Dermis microvascular lymphatic vessel endothelial cell (primary cell): ENCODE measurements at places on chromosomes 4 and X. TPM values are rescaled to one million over a fixed set of nuclear protein-coding genes. Genes with fewer than 3 reads are reported as not detected.

The CCNA2 gene
- total RNA-seq = 20.9 and 51.3 TPM in 2 replicates

The FREM3 gene
- total RNA-seq = 0.13 TPM in 2 replicates

The PAGE1 gene
- total RNA-seq = not detected in 2 replicates

The PCDH18 gene
- total RNA-seq = 0.13 and 0.38 TPM in 2 replicates

The PCYT1B gene
- total RNA-seq = under 0.01 TPM in 1 of 2 replicates, not detected in the other

- no peak for DNase-seq
Observed at GRCh38 chr4:8078109-8078494, 80.5 kb downstream of the ABLIM2 start.

DNA sequence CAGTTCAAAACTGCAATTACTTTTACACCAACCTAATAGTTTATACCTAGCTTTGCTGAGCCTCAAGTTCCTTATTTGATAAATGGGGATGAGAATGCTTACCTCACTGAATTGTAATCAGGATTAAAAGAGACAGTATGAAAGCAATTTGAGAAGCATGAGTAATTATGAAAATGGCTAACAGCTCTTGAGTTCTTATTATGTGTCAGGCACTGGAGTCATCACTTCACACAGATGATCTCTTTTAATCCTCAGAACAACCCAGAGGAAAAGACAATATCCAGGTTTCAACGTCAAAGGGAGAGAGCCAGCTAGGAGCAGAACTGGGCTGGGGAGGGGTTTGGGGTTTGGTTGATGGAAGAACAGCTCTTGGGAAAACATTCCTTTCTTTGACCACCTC lies 221.0 kb upstream of the NWD2 start:
- no peak for DNase-seq

GRCh38 chr4:68250151-68250930 lies 4.8 kb upstream of the TMPRSS11B start:
- no peak for DNase-seq

DNA sequence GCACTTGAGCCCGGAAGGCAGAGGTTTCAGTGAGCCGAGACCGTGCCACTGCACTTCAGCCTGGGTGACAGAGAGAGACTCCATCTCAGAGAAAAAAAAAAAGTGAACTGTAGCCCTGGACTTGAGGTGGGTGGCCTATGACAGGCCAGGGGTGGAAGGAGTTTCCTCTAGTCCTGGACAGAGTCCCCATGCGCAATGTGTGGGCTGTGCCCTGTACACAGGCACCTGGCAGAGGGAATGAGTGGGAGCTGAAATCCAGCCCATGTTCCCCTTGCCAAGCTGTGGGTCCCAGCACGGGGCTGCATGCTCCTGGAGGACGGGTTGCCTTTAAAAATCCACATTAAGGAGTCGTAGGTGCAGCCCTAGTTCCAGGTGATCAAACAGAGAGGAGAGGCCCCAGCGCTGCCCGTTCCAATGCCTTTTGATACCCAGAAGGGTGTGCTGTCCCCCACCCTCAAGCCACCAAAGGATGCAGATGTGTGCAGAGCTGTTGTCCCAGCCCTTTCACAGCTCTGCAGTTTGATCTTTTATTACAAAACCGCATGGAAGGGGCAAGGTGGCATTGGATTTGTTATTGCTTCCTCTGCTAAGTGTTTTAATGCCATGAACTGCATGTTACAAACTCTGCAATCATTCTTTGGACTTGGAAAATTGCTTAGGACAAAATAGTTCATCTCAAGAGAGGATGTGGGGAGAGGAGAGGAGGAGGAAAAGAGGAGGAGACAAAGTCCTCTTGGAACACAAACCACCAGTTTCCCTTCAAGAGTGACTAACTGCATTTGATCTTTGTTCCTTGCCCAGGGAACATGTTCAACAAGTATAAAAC lies 38.0 kb upstream of the PDK3 start:
- no peak for DNase-seq

DNA sequence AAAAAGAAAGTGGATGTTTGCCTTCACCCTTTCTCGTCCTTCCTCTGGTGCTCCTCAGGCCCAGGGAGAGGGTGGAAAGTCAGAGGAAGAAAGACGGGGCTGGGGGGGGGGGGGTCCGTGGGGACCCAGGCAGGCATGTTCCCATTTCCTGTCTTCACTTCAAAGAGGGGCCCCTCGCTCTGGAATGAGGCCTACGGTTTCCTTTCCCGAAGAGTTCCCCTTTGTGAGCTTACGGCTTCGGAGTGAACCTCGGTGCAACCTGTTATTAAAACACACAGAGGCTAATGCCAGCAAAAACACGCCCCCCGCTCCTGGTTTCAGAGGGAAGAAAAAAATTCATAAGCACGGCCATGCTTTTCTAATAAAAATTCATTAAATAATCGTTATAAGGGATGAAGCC lies 40.1 kb downstream of the SHOX start:
- DNase-seq = no peak

DNA sequence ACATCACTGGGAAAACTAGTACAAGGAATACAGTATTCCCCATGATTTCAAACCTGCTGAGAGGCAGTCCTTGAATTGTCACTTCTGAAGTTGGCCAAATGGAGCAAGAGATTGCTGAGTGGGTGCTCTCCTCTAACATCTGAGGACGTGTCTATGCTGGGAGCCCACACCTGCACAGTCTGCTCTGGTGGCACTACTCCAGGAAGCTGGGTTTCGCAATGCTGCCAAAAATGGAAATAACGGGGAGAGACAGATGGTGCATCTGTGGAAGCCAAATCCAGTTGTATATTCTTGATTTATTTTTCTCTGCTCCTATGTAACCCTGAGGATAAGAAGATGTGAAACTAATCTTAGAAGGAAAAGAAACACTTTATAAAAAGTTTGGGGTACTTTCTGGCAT lies 240.1 kb upstream of the CTSO start:
- DNase-seq = no peak

DNA sequence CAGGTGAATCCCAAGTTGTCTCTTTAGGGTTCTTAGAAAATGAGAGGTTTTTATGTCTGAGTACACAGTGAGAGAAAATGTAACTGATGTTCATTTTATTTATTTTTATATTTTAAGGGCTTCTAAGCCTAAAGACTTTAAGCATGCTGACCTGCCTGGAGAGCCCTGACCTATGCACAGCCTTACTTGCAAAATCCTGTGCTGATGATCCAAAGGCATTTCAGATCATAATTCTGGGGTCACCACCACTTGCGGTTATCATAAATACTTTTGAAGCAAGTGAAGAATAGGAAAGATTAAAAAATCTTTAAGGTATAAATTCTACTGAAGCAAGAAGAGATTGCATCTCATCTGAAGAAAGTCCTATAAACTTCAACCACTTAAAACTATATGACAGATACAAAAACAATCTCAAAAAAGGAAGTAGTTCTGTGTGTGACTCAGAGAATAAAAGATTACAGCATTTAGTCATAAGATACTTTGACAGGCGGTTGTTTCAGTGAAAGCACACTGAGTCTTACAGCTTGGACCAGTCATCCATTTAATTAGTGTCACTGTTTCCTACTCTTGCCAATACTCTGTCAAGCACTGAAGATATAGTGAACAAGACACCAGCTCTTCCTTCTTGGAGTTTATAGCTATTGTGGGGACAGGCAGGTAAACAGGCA lies 245.2 kb upstream of the DIPK2B start:
- DNase-seq = peak; percentile 75

DNA sequence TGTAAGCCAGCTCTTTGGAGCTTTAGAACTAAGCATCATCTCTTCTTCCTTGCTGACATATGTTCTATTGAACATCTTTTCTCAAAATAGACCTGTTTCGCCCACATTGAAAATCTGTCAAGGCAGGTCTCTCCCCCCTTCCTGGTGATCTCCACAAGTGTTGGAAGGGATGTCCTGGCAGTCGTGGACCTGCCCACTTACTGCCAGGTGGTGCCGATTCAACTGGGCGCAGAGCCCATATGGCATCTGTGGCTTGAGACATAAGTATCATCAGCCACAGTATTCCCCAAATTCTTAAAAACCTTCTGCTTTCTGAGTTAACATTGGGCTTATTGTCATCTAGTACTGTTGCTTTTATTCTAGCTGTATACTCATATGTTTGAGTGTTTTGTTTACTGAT lies 969.3 kb upstream of the FTHL17 start:
- DNase-seq = no peak

DNA sequence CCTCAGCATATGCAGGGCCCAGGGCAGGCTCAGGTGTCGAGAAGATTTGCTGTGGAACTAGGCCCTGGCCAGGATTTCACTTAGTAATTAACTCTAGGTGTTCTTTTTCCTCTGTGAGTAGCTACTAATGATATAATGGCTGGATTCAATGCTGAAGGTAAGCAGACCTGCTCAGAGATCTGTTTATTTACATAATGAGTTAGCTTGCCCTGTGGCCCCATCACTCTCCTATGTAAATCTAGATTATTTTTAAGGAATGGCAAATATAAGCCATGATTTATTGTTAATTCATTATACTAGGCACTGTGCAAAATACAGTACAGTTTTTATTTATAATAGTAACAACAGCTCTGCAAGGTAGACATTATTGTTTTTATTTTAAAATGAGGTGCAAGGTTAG lies 117.2 kb downstream of the IRF2 start:
- DNase-seq = no peak

DNA sequence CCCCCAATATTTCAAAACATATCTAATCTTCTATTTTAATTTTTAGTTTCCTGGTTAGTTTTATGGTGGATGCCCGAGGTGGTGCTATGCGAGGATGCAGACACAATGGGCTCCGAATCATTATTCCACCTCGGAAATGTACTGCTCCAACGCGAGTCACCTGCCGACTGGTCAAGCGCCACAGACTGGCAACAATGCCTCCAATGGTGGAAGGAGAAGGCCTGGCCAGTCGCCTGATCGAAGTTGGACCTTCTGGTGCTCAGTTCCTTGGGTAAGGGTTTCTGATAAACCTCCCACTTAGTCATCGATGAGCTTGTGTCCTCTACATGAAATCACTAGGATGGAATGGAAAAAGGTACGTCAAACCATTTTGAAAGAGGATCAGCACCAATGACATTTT lies 280.7 kb downstream of the ANK2 start:
- DNase-seq = no peak

DNA sequence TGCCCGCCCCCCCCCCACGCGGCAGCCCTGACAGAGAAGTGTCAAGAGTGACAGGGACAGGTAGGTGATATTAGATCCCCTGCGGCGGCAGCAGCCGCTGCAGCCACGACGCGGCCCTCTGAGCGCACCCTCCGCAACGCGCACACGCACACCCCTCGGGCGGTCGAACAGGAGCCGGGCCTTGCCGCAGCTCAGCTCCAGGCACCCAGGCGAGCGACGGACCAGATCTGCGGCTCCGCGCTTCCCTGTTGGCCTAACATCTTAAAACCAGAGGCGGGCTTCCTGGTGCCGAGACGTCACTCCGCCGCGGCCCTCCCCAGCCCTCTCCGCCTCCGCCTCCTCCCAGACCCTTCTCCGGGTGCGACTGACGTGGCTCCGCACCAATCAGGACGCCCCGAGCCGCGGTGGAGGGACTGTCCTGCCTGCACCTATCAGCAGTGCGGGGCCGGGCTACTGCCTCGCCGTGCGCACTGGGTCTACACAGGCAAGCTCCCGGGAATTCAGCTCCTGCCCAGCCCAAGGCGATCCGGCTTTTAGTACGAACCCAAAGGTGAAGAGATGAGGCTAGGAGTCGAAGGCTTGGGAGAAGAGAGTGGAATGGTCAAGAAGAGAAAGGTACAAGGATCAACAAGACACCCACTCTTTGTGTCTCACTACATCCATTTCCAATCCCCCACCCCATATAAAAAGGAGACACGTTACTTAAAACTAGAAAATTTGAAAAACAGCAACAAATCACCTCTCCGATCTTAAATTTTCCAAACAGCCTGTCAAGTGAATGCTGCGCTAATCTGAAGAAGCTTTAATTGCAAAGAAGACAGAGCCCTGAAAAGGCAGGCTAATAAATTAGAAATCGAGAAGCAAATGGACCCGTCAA lies at the start of gene PITX2:
Gene PITX2 (minus strand): TSS at position 237 of the 877 bp plus-strand sequence. CDS start 617 bp downstream, outside the sequence.
- DNase-seq = peak; percentile 92

DNA sequence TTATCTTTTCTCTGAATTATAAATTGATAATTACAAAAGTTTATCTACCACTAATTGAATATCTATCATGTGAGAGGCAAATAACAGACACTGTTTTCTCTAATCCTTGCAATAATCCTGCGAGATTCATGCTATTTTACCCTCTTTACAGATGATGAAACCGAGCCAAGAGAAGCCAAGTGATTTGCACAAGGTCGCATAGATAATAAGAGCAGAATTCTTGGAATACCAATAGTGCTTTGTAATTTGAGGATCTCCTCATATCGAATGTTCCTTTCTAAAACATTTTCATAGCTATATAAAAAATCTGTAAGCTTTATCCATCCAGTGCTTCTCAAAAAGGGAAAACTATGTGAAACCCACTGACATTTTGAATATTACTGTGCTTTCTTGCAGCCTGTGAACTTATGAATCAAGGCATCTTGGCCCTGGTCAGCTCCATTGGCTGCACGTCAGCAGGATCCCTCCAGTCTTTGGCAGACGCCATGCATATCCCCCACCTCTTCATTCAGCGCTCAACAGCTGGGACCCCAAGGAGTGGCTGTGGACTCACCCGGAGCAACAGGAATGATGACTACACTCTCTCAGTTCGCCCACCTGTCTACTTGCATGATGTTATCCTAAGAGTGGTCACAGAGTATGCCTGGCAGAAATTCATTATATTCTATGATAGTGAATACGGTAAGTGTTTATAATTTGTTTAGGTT lies 743.8 kb upstream of the ATOH1 start:
- no peak for DNase-seq

DNA sequence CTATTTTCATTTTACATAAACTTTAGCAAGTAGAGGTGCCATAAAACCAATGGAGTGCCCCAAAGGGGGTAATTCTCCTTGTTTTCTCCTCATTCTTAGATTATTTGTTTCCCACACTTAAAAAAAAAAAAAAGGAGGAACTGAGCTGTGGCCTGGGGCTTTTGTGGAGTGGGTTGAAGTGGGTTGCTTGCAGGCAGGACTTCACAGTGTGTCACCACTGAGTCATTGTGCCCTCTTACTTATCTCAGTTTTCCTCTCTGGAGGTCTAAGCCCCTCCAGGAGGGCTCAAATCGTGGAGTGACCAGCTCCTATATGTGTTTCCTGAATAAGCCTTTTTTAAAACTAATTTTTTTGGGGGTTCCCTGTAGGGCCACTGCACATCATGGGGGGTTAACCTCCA lies 69.0 kb downstream of the SLC16A2 start:
- no peak for DNase-seq

DNA sequence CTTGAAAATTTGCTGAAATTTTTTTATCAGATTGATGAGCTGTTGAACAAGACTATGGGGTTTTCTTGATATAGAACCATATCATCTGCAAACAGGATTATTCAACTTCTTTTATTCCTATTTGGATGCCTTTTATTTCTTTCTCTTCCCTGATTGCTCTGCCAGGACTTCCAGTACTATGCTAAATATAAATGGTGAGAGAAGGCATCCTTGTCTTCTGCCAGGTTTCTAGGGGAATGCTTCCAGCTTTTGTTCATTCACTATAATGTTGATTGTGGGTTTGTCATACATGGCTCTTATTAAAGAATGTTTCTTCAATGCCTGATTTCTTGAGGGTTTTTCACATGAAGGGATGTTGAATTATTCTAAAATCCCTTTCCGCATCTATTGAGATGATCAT lies 1139.5 kb downstream of the FAM133A start:
- no peak for DNase-seq

- DNase-seq = no peak
Observed at GRCh38 chrX:47877327-47877726, 40.6 kb downstream of the ZNF81 start.

- no peak for DNase-seq
Observed at GRCh38 chrX:40152173-40152711, 54.5 kb upstream of the BCOR start.
